ENCODE measurements at places on chromosomes 11 and 22.

GRCh38 chr11:76792505-76793264, 9.5 kb downstream of the TSKU start:
- no peak for DNase-seq

GRCh38 chr11:111414267-111414931, 35.3 kb upstream of the POU2AF1 start:
- DNase-seq: no peak

DNA sequence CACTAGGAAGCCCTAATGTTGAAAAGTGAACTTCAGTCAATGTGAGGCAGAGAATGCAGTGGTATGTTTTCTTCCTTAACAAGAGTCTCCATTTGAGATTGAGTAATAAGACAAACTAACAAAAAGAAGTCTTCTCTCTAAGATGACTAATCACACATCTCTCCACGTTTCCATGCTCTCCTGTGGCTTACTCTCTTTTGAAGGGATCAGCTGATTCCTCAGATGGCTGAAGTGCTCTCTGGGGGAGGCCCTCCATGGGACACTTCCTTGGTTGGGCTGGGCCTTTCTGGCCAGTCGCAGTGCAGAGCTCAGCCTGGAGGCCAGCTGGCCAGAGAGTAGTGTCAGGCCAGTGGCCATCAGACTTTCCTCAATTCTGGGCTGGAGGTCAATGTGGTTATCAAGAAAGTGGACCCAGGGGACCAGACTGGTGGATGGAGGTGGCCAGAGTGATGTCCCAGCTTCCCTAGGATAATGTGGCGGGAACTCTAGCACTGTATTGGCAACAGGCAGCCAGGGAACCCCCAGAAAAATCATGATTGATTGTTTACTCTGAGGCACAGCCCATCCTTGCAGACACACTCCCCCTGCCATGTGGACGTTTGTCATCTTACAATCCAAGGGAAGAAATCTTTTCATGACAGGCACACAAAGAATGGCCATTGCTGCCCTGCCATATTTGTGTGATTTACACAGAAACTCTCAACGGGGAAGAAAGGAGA, 14.5 kb downstream of the CSRP3 start:
- DNase-seq: no peak

GRCh38 chr11:66579017-66579606, 10.7 kb upstream of the CTSF start:
- no peak for DNase-seq

- no peak for DNase-seq
Observed at GRCh38 chr11:76980196-76980595, 54.0 kb upstream of the B3GNT6 start.

DNA sequence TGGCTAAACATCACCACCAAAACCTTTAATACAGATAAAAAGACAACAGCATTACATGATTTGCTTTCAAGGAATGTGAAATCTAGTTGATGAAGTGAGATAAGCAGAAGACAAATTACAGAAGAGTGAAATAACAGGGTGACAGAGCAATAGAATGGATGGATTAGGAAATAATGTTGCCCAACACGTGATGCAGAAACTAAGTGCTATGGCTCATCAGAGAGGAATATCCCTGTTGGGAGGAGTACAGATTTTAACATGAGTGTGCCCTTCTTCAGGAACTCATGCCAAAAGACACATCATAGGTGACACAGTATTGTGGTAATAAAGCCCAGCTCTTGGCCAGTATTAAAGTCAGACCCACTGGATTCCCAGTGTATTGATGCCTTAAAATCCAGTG, 176.6 kb upstream of the RAG2 start:
- DNase-seq: no peak

GRCh38 chr11:84543367-84544159, 1083.6 kb downstream of the DLG2 start:
- DNase-seq: no peak

DNA sequence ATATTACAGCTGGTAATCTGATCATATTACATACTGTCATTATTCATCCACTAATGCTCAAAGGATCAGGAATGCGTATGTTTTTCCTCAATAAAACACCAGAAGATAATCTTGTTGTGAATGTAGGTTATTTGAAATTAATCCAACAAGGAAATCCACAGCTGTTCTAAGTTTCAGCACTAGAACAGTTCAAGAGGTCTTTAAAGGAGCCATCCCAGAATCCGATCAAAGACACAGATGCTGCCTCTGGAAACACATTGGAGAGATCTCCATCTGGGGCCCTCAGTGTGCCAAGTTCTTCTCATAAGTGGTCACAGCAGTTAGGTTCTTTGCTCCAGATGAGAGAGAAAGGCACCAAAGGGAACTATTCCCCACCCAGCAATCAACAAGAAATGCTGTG, 1955.1 kb upstream of the RAG2 start:
- DNase-seq: no peak

- no peak for DNase-seq
Observed at GRCh38 chr11:121131656-121132055, 30.6 kb downstream of the TECTA start.

GRCh38 chr11:18836417-18836816, 44.8 kb upstream of the PTPN5 start:
- no peak for DNase-seq

DNA sequence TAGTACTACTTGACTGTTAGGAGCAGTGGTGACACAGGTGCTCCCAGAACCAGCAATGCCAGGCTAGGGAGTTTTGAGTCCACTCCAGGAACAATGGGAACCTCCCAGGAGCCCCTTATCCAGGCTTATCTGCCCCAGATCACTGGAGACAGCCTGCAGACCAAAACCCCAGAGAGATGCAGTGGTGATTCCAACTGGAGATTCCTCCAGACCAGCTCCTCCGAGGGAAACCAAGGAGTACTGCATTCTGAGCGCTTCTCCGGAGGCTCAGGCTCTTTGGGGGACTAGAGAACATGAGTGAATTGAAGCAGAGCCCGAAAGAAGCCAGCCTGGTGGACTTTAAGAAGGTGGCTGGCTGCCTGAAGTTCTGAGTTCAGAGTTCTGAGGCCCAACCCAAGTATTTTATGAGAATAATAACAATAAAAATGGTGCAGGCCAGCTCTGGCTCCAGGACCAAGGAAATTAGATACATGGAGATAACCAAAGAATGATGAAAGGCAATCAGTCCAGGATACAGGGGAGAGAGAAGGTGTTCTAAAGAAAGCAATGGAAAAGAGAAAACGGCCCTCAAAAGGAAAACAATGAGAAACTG, 1.3 kb upstream of the TMEM25 start:
- DNase-seq: no peak

- no peak for DNase-seq
Observed at GRCh38 chr11:70478166-70478890, 80.0 kb downstream of the CTTN start.

- DNase-seq: no peak
Observed at GRCh38 chr22:47797342-47797945, 1035.0 kb downstream of the TBC1D22A start.

GRCh38 chr11:124294687-124295086, 19.1 kb downstream of the OR8D1 start:
- no peak for DNase-seq

GRCh38 chr11:95999711-96000406, 76.0 kb upstream of the MTMR2 start:
- DNase-seq: no peak

GRCh38 chr22:32874976-32875375, 73.5 kb downstream of the TIMP3 start:
- no peak for DNase-seq

GRCh38 chr22:42174062-42174461, 43.5 kb upstream of the CYP2D6 start:
- no peak for DNase-seq

DNA sequence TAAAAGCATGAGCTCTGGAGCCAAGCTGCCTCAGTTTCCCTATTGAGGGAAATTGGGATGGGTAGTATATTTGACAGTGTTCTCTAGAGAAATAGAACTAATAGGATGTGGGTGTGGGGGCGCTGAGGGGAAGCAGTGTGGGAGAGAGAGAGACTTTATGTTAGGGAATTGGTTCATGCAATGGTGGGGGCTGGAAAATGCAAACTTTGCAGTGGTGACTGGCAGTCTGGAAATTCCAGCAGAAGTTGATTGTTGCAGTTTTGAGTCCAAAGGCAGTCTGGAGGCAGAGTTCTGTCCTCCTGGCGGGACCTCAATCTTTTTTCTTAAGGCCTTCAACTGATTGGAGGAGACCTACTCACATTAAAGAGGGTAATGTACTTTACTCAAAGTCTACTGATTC, 59.4 kb upstream of the SYT13 start:
- DNase-seq: no peak

GRCh38 chr11:47314992-47315391, 37.5 kb downstream of the MYBPC3 start:
- DNase-seq: no peak

GRCh38 chr11:109914038-109914437, 179.2 kb upstream of the ZC3H12C start:
- no peak for DNase-seq

GRCh38 chr11:75925785-75926164, 110.8 kb downstream of the UVRAG start:
- DNase-seq: no peak

DNA sequence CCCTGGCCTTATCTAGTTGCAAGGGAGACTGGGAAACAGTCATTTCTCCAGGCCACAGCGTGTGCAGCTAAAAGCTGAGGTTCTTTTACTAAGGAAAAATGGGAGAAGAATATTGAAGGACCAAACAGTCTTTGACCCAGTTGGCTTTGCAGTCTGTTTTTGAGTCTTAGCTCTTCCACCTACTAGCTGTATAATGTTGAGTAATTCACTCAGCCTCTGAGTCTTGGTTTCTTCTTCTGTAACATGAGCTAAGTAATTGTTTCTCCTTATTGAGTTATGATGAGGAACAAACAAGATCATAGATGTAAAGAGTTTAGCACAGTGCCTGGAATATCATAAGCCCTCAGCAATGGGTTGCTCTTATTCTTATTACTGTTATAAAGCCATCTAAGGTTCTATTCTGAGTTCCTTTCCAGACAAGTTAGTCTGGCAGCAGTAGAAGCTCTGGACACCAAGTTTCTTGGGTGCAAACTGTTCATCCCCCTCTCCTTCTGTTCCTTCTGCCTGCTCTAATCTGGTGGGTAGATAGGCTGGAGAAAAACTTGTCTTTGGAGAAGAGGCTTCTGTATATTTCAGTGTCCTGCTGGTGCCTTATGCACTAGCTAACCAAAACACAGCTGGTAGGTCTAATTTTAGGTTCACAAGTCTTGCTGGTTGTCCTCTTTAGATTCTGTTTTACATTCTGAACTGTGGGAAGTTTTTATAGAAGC, 13.5 kb downstream of the TRIM44 start:
- DNase-seq: no peak

DNA sequence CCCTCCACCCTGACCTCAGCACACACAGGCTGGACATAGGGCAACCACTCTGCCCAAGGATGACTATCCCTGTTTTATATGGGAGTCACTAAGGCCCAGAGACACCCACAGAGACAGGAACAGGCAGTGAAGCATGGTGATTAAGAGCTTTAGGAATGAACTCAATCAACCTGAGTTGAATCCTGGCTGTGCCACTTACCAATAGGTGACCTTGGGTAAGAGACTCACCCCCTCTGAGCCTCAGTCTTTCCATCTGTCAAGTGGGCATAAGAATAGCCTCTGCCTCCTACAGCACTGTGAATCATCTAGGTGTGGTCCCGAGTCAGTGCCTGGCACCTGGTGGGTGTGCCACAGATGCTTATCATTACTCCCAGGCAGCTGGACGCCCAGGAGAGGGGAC, 6.8 kb downstream of the CRYBB1 start:
- no peak for DNase-seq

- no peak for DNase-seq
Observed at GRCh38 chr11:88188251-88188931, 13.1 kb upstream of the RAB38 start.

GRCh38 chr11:46234311-46234710, 43.2 kb upstream of the CREB3L1 start:
- no peak for DNase-seq

DNA sequence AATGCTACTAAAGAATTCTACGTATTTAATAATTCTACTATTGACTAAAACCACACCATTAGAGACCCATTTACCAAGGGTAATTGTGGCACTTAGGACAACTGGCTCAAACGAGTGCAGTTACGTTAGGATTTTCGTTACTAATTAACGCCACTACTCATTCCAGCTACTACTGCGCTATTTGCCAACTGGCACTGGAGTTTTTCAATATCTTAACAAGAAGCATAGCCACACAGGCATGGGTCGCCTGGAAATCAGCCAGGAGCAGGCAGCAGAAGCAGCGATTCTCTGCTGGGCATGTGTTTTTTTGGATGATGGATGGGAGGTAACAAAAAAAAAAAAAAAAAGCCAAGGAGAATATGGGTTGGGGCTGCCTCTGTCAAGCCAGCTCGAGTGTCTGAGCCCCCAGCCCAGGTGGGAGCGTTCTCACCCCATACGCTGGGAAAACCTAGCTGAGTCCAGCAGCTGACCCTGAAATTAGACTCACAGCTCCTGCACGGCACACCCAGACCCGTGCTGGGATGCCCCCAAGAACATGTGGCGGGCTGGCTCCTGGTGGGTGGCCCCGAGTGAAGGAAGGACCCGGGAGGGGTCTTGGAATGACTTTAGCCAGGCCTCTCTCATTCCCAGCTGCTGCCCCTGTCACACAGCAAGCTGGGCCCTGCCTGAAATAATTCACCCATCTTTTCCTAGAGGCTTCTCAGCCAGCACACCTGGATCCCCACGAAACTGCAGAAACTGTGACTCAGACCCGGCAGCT, 214.0 kb downstream of the BRD1 start:
- DNase-seq: no peak

DNA sequence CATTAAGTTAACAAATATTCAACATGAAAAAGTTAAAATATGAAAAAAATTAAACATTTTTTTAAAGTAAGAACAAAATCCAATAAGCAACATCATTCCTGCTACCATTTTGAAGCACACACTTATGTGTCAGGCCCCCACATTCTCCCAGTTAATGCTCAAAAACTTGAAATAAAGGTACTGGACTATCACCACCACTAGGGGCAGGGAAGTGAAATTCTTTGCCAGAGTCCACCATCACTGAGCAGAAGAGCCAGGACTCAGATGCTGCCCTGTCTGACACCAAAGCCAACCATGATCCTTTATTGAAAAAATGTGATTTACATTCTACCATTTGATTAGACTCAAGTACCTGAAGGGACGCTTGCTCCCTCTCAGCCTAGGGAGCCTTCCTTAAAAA, 39.1 kb downstream of the PITPNB start:
- DNase-seq: no peak

DNA sequence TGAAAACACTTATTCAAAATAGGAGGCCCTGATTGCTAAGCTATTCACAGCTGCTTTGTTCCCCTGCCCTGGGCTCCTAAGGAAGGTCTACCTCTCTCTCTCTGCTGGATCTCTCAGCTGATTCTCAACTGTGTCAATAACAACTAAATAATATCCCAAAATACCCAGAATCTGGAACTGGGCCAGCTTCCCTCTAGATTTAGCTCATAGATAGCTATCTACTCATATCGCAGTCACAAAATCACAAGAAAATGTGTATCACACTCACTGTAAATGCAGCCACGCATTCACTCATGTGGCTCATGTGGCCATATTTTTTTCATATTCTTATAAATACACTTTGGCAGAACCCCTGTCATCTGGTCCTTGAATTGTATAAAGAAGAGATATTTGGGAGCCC, 555.1 kb downstream of the OPCML start:
- DNase-seq: no peak

- no peak for DNase-seq
Observed at GRCh38 chr11:115219376-115219775, 284.8 kb downstream of the CADM1 start.
